ENCODE measurements at places on chromosomes 16 and 17.

GRCh38 chr16:51389881-51390280 lies 238.8 kb upstream of the SALL1 start:
- DNase-seq = no peak

GRCh38 chr16:86314402-86315025 lies 195.8 kb upstream of the FOXF1 start:
- no peak for DNase-seq

GRCh38 chr16:89094252-89094879 lies 714 bp downstream of the ACSF3 start:
- DNase-seq = no peak

GRCh38 chr16:1775006-1775845 lies 2.3 kb upstream of the MRPS34 start:
- no peak for DNase-seq

DNA sequence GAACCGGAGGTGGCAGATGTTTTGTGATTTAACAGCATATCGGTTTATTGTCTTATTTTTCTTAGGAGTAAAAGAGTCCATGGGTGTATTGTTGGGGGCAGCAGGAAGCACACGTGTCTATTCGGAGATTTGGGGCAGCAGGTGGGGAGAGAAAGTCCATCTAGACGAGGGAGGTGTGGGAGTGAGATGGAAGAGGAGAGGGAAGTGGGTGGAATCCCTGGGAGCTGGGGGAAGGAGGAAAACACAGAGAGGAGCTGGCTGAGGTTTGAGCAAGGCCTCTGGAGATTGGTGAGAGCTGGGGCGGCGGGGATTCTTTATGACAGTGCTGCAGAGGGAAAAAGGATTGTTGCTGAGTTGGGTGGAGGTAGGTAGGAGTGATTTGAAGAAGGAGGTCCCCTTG lies 72.1 kb downstream of the PRKCB start:
- DNase-seq = no peak
